ENCODE measurements at places on chromosomes 16 and 17. TPM values are rescaled to one million over a fixed set of nuclear protein-coding genes. Genes with fewer than 3 reads are reported as not detected.

The PRKCB gene
- total RNA-seq = 6.7 TPM

DNA sequence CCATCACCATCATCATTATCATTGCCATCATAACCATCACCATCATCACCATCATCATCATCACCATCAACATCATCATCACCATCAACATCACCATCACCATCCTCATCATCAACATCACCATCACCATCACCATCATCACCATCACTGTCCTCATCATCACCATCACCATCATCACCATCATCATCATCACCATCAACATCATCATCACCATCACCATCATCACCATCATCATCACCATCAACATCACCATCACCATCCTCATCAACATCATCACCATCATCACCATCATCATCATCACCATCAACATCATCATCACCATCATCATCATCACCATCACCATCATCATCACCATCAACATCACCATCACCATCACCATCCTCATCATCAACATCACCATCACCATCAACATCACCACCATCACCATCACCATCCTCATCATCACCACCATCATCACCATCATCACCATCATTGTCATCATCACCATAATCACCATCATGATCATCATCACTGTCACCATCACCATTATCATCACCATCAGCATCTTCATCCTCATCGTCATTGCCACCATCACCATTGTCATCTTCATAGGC lies 23.9 kb downstream of the COX4I1 start:
- DNase-seq = no peak

The SLC46A1 gene
- total RNA-seq = 6.5 TPM

- peak; percentile 61 for DNase-seq
Observed at GRCh38 chr16:22191532-22192260, 14.4 kb upstream of the EEF2K start.

GRCh38 chr17:2980211-2980903 lies 83.0 kb downstream of the OR1D5 start:
- DNase-seq = no peak

GRCh38 chr17:73546770-73547536 lies 97.3 kb downstream of the SDK2 start:
- no peak for DNase-seq

DNA sequence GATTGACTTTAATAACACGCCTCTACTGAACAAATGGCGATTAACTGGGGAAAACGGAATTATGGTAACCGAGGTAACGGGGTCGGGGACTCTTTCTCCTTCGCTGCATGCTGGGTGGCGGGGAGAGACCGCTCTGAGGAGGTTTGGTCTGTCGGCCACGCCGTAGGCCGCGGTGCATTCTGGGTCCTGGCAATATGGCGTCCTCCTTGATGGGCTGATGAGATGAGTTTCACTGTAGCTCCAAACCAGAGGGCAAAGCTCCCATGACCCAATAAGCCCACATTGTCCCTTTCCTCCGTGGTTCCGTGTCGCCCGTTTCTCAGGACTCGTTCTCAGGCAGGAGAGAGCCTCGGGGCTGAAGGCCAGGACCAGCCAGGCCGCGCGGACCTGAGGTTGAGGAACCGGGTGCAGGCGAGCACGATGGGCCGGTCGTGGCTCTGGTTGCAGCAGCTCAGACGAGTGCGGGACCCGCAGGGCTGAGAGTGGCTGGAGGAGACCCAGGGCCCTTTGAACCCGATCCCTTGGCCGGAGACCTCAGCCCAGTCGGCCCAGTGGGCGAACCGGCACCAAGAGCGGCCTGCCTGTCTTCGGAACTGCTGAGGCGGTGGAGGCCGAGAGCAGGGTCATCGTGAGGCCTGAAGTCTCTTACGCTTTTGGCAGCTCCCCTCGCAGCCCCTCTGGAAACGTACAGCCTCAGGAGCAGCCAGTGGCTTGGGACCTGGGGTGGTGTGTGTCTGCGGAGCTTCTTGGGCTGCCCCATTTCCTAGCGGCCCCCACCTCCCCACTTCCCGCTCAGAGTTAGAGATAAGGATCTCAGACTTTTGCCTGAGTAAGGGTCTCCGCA lies at the start of gene RPTOR:
RPTOR (plus strand) TSS at position 184 of the 844 bp plus-strand sequence. CDS start 792 bp downstream, outside the sequence.
- peak; percentile 97 for DNase-seq

The CDRT15 gene
- not detected for total RNA-seq

DNA sequence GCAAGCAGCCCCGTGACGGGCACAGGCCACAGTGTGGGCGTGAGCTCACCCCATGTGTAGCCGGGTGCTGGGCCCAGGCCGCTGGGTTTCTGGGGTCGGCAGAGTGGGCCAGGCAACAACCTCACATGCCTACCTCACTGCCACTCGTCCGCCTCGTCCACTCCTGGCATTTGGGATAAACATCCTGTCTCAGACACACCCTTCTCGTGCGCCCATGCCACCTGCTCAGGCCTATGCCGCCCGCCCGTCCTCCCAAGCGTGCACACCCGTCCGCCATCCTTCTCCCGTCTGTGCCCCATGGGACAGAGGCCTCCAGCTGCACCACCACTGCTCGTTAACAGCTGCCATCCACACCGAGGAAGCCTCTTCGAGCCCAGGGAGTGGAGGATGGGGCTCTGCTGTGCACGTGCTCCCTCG lies 64.3 kb downstream of the KLHDC4 start:
- no peak for DNase-seq

DNA sequence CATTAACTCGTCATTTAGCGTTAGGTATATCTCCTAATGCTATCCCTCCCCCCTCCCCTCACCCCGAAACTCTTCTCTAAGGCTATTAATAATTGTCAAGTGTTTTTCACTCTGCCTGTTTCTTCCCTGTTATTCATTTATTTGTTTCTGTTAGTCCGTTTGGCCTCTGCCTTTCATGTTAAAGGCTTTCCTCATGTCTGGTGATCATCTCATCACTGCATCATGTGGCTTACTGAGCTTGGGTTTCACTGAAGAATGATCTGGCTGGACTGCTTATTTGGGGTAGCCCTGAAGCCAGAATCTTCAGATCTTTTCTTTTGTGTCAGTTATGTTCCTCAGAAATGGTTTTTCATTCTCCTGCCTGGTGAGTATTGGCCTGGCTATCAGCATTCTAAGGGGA lies 9.5 kb downstream of the UTP4 start:
- DNase-seq = no peak

- DNase-seq = no peak
Observed at GRCh38 chr17:57154921-57155320, 69.9 kb downstream of the AKAP1 start.

DNA sequence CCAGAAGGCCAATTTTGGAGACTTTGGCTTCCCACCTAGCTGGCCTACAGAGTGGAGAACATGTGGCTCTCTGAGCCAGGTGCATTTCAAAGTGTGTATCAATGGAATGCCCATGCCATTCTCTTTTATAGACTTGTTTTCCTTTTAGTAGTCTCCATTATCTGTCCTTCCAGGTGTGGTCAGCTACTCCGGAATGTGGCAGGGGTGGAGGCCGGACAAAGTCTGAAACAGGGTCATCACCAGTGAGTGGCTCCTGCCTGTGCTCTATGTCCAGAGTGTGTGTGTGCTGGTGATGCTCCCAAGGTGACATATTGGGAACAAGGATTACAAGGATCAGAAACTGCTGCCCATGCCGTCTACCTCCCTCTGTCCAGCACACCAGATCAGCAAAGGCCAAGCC lies 3.8 kb upstream of the TMEM220 start:
- no peak for DNase-seq

DNA sequence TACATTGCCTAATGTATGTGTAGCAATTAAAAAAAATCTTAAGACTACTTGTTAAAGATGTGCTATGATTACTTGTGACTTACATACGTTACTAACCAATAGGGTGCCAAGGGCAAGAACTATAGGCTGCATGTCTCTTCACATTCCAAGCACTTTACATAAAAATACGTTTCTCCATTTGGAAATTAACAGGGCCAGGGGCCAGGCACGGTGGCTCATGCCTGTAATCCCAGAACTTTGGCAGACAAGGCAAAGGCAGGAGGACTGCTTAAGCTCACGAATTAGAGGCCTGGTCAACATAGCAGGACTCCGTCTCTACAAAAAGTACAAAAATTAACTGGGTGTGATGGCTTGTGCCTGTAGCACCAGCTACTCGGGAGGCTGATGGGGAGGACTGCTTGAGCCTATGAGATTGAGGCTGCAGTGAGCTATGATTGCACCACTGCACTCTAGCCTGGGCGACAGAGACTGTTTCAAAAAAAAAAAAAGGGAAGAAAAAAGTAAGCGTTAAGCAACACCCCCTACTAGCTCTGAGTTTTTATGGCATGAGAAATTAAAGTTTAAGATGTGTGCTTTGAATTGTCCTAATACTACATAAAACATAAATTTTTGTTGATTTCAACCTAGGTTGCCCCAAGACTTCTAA lies 12.3 kb downstream of the PSMD12 start:
- DNase-seq = no peak

DNA sequence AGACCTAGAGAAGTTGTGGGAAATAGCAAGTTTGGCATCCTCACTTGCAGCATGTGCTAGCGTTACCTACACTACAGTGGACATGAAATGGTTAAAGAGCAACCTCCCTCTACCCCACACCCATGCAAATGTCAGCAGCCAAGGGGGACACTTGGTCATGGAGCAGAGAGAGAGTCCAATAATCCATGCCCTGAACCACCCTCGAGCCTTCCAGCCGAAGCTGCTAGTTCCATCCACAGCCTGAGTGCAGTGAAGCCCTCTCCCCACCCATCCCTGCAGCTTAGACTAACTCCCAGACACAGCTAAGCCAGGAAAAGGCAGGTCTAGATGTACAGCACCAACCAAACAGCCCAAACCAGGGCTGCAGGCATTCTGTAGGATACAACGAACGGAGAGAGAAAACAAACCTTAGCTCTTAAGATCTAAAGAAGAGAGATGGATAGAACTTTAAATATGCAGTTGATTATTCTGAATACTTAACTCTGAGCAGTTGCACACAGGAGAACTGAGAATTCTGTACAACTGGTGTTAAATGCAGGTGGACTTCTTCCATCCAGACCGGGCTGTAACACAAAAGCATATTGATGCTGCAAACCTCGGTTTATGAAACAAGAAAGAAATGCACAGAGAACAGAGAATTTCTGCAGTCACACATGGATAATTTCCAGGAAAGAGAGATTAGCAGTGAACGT lies 93.8 kb downstream of the SALL1 start:
- DNase-seq = peak; percentile 4

DNA sequence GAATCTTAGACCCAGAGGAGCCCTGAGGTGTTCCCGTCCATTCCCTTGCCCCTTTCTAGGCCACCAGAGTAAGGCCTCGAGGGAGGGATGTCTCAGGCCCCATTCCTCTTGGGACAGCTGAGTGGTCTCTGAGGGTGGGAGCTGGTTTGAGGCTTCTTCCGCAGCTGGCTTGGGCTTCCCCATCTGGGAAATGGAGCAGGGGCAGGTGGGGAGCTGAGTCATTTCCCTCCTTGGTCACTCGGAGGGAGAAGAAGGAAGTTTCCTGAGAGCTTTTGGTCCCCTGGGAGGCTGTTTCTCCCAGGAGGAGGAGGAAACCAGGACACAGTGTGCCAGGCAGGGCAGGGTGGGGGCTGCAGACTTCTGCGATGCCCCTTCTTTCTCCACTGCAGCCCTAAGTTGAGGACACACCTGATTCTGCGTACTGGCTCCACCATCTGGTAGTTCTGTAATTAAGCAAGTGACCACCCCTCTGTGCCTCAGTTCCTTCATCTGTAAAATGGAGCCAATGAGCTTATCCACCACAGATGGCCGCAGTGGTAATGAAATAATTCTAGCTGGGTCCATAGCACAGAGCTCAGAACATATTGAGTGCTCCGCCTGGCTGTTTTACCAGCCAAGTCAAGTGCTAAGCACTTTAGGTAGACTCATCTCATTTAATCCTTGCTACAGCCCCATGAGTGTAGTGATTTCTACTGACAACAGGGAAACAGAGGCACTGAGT lies 1.6 kb upstream of the KCNJ12 start:
- no peak for DNase-seq

- peak; percentile 81 for DNase-seq
Observed at GRCh38 chr17:56300144-56300543, 146.9 kb downstream of the ANKFN1 start.

The DNASE1L2 gene
- total RNA-seq = 1.3 TPM

The RFFL gene
- total RNA-seq = 31.6 TPM

- DNase-seq = no peak
Observed at GRCh38 chr17:59829217-59830006, 63.3 kb downstream of the TUBD1 start.
